ENCODE measurements at places on chromosomes 5 and 9.

DNA sequence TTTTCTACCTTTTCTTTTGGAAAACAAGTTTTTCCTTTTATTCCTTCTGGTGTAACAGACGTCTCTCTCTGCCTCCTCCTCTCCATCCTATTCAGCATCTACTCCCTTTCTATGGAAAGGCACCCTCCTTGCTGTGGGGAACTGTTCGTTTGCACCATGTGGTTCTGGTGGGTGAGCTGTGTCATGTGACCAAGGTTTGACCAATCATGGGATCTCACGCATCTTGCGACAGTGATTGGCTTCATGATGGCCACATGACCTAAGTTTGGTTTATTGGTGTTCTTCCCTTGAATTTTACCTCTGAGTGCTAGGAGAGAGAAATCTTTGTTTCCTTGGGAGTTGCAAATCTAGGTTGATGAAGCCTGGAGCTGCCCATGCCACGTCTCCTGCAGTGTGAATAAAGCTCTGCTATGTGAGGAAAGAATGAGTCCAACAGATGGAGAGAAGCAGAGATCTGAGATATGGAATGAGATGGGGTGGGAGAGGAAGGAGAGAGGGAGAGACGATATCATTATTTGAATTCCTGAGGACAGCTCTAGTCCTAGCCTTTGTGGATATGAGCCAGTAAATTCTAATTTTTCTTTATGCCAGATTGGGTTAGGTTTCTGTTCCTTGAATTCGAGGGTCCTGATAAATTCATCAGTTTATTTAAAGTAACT lies 178.8 kb upstream of the IL12B start:
- no peak for DNase-seq

- DNase-seq, result no peak
Measured at GRCh38 chr9:127714951-127715469, 453 bp downstream of the PTRH1 start.

GRCh38 chr5:156197042-156197635 lies 129.8 kb upstream of the SGCD start:
- no peak for DNase-seq

DNA sequence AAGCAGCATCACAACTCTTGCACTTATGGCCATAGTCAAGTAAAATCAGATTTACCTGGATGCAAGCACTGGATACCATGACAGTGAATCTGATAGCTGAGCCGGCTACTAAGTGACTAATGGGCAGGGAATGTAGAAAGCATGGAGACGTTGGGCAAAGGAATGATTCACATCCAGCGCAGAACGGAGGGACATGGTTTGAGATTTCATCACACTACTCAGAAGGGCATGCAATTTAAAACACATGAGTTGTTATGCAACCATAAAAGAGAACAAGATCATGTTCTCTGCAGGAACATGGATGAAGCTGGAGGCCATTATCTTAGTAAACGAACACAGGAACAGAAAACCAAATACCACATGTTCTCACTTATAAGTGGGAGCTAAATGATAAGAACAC lies 169.1 kb upstream of the PIK3R1 start:
- peak; percentile 99 for DNase-seq

DNA sequence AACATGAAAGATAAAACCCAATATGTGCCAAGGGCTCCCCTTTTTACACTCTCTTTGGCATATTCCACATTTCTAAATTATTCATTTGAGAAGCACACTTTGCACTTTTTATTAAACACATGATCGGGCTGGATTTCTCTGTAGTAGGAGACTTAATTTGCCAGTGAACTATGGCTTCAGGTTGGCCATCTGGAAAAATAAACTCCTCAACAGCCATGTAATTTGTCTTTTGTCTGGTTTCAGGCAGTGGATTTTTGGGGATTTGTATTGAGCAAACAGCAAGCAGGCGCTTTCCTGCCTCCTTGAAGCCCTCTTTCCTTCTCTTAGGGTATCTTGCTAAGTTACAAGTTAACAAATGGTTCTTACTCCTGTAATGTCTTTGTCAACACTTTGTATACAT lies 73.0 kb upstream of the DMRTA1 start:
- DNase-seq, result no peak

GRCh38 chr5:97231025-97231636 lies 48.1 kb upstream of the RIOK2 start:
- peak; percentile 53 for DNase-seq

DNA sequence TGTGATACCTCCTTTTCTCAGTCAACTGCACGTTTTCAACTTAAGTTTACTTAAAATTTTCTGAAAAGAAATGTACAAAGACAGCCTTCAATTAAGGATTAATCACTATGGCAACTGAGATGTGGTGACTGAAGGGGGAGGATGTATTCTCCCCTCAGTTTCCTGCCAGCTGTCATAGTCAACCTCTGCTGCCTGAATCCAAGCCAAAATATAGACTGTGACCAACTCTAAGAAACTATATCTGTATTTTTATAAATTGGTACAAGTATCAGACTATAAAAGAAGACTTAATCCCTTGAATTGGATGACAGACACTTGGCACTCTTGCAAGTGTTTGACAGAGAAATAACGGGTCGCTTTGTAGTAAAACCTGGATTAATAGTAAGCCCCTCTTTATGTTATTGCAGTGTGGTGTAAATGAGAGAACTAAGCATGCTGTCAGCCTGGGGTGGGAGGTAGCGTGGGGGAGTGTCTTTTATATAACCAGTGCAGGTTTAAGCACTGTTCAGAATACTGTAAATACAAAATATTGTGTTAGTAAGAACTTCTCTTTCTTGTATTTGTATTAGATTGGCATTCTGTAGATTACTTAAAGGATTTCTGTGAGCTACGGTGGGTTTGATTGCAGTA lies 106.4 kb downstream of the ERCC6L2 start:
- no peak for DNase-seq

DNA sequence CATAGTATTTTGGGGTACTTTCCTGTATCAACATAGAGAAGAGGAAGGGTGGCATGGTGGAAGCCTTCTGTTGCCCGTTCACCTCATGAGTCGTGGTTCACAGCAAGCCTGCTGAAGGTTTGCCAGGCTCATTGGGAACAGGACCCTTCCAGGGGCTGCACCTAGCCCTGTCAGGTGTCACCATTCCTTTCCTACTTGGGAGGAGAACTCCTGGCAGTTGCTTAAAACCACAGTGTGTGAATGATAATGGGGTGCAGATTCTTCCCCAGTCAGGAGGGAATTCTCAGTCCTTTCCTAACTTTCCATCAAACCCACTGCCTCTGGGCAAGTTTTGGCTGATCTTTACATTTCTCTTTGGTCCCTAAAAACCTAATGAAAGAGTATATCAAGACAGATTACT lies 99.4 kb upstream of the CTNND2 start:
- DNase-seq, result no peak

Measured in fibroblast of skin of left biceps (primary cell).